Dermis blood vessel endothelial cell (primary cell): ENCODE measurements at places on chromosomes 4 and X. TPM values are rescaled to one million over a fixed set of nuclear protein-coding genes. Genes with fewer than 3 reads are reported as not detected.

NAP1L5 gene
- 2.7 and 5.6 TPM in 2 replicates for total RNA-seq

GPR50 gene
- not detected in 2 replicates for total RNA-seq

CC2D2A gene
- 7.8 and 9.3 TPM in 2 replicates for total RNA-seq

MAPK10 gene
- 0.17 and 0.23 TPM in 2 replicates for total RNA-seq

FAM149A gene
- 0.09 TPM in 1 of 2 replicates, not detected in the other for total RNA-seq

SLITRK4 gene
- 0.14 and 0.34 TPM in 2 replicates for total RNA-seq

SMIM31 gene
- not detected in 2 replicates for total RNA-seq

CEP135 gene
- total RNA-seq, result 9.8 and 11.9 TPM in 2 replicates

MEPE gene
- not detected in 2 replicates for total RNA-seq

RTL9 gene
- not detected in 2 replicates for total RNA-seq

EDA gene
- total RNA-seq, result 1.3 and 3.1 TPM in 2 replicates
